Choroid plexus epithelial cell (primary cell): ENCODE measurements at places on chromosomes 3 and 15.

- peak; percentile 63 for DNase-seq
Observed at GRCh38 chr3:42052484-42053351, 38.4 kb upstream of the TRAK1 start.

GRCh38 chr3:143668924-143669790, 179.1 kb downstream of the SLC9A9 start:
- DNase-seq, result peak; percentile 44

- peak; percentile 38 for DNase-seq
Observed at GRCh38 chr3:156772588-156773206, 53.5 kb upstream of the LEKR1 start.

DNA sequence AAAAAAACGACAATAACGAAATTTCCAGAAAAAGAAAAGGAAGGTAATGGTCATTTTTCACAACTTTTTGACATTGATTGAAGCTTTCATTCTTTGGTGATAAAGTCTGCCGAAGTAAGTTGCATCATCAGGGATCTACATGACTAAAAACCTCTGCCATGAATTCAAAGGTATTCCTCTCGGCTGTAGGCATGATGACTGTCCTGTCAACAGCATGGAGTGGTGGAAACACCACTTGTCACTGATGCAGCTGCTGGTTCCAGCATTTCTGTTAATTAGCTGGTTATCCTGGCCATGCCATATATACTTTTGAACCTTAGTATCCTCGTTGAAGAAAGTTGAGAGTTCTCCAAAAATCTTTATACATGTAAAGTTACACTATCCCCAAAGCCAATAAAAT, 859.0 kb upstream of the ARPP21 start:
- no peak for DNase-seq

DNA sequence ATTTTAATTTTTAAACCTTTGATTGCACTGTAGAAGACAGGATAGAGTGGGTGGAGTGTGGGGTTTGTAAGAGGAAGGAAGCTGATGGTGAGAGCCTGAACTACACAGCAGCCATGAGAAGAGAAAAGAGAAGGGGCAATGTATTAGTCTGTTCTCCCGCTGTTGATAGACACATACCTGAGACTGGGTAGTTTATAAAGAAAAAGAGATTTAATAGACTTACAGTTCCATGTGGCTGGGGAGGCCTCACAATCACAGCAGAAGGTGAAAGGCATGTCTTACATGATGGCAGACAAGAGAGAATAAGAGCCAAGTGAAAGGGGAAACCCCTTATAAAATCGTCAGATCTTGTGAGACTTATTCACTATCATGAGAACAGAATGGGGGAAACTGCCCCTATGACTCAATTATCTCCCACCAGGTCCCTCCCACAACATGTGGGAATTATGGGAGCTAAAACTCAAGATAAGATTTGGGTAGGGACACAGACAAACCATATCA, 37.3 kb downstream of the STARD5 start:
- no peak for DNase-seq

- no peak for DNase-seq
Observed at GRCh38 chr3:12351145-12351544, 62.3 kb downstream of the PPARG start.

DNA sequence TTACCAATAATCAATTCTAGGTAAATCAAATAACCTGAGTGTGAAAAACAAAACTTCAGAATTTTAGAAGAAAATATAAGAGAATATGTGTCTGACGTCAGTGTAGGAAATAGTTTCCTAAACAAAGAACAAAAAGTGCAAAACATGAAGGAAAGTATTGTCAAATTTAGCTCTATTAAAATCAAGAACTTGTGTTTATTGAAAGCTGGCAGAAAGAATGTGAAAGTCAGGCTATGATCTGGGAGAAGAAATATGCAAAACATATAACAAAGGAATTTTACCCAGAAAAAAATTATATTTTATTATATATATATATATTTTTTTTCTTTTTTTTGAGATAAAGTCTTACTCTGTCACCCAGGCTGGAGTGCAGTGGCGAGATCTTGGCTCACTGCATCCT, 129.1 kb upstream of the ANKRD28 start:
- DNase-seq, result peak; percentile 28

DNA sequence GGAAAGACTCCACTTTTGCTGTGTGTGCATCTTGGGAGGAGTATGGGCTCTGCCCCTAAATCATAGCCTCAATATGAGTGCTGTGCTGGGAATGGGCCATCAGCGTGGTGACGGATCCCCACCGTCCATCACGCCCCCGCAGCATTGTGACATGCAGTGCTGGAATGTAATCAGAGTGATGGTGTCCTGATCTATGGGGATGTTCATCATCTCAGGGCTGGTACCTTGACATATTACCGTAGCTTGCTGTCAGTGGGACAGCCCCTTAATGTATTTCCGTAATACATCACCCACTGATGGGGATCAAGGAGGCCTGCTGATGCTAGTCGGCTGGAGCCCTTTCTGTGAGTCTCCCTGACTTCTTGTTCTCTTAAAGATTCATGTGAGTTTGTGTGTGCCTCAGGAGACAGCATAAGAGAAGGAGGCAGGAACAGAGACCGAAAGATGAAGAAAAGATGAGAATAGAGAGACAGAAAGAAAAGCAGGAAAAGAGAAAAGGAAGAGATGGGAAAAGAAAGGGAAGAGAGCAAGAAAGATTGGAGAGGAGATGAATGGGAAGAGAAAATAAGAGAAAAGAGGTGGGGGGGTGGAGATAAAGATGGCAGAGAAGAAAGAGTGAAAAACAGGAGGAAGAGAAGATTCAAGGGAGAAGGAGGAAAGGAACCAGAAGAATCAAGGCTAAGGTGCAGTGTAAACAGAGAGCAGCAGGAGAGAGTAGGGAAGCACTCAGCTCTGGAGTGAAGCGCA, 183.7 kb downstream of the RPLP1 start:
- DNase-seq, result no peak
